HFFc6 (cell line): ENCODE measurements at places on chromosomes 7 and 10.

- H3K4me3 ChIP-seq = peak overlapping the region; percentile 93
- peaks cover 61% of the 10 kb centered on the region for H3K36me3 ChIP-seq
Measured at GRCh38 chr7:27173511-27173955, 587 bp downstream of the HOXA10 start.

DNA sequence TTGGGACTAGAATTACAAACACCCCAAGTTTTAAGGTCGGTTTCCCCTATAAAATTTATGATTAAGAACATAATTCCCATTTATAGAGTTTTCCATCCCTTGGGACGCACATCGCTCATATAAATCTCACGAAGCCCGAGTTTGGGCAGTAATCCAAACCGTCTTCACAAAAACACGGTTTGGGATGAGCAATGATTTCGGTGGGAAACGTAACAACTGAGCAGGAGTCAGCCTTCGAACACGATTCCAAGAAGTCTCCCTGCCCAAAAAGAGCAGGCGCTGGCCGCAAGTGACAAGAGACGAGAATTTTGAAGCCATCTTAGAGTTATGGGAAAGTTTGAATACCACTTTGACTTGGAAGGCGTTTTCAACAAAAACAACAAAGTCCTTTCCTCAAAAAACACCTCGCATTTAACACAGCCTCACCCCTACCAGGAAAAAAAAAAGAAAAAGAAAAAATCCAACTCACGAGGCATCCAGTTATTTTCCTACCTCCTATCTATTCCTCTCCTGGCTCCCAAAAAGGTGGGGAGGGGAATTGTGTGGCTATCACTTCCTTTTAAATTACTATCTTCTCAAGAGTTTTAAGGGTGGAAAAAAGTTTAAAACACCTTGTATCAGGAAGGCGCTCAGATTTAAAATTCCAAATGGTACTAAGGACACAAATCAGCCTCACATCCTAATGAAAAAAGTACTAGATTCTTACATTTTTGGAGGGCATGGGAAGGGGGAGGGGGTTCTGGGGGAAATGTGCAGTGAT lies 1.6 kb downstream of the SEPHS1 start:
- H3K36me3 ChIP-seq = no peaks in the 10 kb centered on the region
- peak overlapping the region; percentile 92 for H3K27ac ChIP-seq
- peaks cover 40% of the 10 kb centered on the region for H3K4me1 ChIP-seq
- no peaks in the 10 kb centered on the region; the same call in 1 of the 2 replicates for H3K27me3 ChIP-seq
- H3K4me3 ChIP-seq = peak overlapping the region; percentile 92

DNA sequence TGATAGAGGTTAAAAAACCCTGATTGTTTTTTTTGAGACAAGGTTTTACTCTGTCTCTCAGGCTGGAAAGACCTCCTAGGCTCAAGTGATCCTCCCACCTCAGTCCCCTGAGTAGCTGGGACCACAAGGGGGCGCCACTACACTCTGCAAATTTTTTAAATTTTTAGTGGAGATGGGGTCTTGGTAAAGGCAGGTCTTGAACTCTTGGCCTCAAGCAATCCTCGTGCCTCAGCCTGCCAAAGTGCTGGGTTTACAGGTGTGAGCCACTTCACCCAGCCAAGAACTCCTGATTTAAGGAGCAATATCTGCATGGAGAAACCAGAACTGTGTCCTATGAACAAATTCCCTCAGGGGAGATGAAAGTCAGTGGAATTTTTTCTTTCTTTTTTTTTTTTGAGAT lies 7.3 kb upstream of the KLHDC10 start:
- H3K27ac ChIP-seq = no peak overlapping the region
- no peak overlapping the region for H3K4me3 ChIP-seq
- peaks cover 4% of the 10 kb centered on the region for H3K27me3 ChIP-seq

- H3K27ac ChIP-seq = no peak overlapping the region
- no peak for DNase-seq
- peaks cover 11% of the 10 kb centered on the region; the same call in 1 of the 2 replicates for H3K4me1 ChIP-seq
- no peaks in the 10 kb centered on the region for H3K36me3 ChIP-seq
- no peak overlapping the region for H3K4me3 ChIP-seq
Measured at GRCh38 chr10:130218181-130218641, 82.0 kb downstream of the GLRX3 start.

- no peaks in the 10 kb centered on the region for H3K27me3 ChIP-seq
- H3K4me3 ChIP-seq = peak overlapping the region; percentile 41
- H3K27ac ChIP-seq = peak overlapping the region; percentile 84
- no peaks in the 10 kb centered on the region for H3K36me3 ChIP-seq
- peaks cover 33% of the 10 kb centered on the region for H3K4me1 ChIP-seq
Measured at GRCh38 chr10:73439055-73439454, 5.7 kb upstream of the MSS51 start.

GRCh38 chr7:75623390-75624133 lies 115.2 kb downstream of the HIP1 start:
- H3K27ac ChIP-seq = 0 out of 2 replicates have a peak overlapping the region, but pooled peaks have one; percentile 30
- H3K4me3 ChIP-seq = no peak overlapping the region
- peaks cover 18% of the 10 kb centered on the region; the same call in 1 of the 2 replicates for H3K4me1 ChIP-seq
- peaks cover 5% of the 10 kb centered on the region for H3K27me3 ChIP-seq
- H3K36me3 ChIP-seq = peaks cover 26% of the 10 kb centered on the region

DNA sequence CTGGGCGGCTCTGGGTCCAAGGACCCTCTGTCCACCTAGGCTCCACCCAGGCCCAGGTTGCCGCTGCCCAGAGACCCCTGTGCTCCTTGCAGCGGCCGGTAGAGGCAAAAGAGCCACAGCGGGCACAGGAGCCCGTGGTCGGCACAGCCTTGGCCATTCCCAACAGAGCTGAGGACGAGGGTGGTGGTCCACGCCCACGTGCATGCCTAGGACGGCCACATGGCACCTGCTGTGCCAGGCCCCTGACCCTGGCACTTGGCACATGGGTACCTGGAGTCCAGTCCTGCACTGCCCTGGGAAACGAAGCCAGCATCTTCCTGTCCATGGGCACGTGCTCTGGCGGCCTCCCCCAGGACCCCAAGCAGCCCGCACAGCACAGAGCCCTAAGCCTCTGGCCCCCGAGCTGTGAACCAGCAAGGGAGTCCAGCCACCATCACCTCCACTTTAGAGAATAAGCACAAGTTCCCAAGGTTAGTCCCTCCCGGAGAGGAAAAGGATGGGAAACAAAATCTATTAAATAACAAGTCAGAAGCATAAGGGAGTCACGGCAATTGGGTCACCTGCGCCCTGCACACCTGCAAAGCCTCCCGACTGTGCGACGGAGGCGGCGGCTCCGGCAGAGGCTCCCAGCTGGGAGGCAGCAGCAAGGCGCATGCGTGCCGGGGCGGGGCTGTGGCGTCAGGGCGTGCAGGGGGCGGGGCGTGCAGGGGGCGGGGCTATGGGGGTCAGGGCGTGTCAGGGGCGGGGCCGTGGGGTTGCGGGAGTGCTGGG lies 59.1 kb downstream of the STK32C start:
- no peak overlapping the region for H3K4me3 ChIP-seq
- no peaks in the 10 kb centered on the region for H3K36me3 ChIP-seq
- DNase-seq = no peak

- no peak overlapping the region for H3K4me3 ChIP-seq
- peaks cover 7% of the 10 kb centered on the region; the same call in 1 of the 2 replicates for H3K4me1 ChIP-seq
- no peak overlapping the region for H3K27ac ChIP-seq
- DNase-seq = no peak
- no peaks in the 10 kb centered on the region for H3K27me3 ChIP-seq
- H3K36me3 ChIP-seq = no peaks in the 10 kb centered on the region
Measured at GRCh38 chr7:14938181-14938580, 35.6 kb upstream of the DGKB start.
